GM12891 (cell line): ENCODE measurements at places on chromosomes 1 and 21.

DNA sequence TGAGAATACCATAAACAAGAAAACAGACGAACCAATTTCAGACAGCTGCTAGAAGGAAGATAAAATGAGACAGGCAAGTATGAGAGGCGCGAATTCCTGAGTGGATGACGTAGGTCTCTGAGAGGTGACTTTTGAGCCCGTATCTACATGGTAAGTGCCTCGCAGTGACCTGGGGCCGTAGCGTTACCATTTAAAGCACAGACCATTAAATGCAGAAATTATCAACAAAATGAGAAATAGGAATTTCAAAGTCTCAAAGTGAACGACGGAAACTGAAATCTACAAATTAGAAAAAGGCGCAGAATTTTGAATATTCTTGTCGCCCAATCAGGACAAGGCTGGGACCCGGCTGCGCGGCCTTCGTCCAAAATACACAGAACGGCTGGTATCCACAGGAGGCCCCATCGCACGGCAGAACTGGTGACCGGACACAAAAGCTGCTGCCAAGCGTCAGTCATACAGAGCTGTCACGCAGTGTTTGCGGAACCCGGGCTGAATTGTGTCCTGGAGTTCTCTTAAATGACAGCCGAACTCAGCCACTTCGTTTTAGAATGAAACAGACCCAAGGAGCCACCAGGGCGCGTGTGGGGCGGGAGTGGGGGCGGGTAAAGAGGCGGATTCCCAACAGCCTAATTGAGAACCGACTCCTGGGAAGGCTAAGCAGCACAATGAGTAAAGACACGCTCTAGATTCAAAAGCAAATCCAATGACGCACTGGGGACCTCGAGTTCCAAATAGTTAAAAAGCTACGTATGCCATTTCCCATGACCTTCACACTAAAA, 13.8 kb upstream of the BOLA1 start:
- DNase-seq = no peak

DNA sequence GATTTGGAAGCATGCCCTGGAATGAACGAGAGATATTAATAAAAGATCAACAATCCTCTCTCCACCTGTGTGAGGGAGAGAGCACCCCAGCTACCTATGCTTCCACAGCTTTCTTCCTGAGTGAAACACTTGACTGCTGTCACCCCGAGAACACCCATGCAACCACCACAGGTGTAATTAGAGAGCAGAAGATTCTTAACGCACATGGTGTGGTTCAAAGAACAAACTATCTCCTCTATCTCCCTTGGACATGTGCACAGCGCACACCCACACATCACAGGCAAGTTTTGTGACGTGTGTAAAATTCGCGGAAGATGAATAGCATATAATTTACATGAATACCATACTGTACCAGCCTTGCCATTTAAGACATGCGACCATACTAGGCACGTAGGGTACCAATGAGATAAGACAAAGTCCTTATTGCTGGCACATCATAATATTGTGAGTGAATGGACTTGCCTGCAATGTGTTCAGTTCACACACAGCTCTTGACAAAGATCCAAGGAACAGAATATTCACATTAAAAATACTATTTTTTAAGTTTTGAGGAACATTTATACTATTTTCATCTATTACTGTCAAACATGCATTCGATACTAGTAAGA, 11.6 kb downstream of the ERRFI1 start:
- no peak for DNase-seq

- no peak for DNase-seq
Observed at GRCh38 chr1:214548988-214549387, 2.4 kb downstream of the PTPN14 start.

DNA sequence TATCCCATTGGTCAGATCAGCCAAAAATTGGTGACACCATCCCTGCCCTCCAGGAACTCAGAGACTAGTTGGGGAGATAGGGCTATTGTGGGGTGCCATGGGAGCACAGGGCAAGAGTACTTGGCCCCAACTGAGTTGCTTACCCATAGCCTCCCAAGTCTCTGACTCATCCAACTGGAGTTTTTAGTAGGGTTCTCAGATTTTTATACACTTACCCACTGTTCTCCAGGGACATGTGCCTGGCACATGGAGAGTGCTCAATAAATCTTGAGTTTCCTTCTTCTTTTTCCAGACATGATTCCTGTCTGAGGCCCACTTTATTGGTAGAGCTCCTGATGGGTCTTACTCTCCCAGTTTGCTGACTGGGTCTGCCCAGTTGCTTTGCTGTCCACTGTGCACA, 56.7 kb downstream of the OVGP1 start:
- no peak for DNase-seq

GRCh38 chr1:111802110-111802509, 46.4 kb downstream of the DDX20 start:
- no peak for DNase-seq

DNA sequence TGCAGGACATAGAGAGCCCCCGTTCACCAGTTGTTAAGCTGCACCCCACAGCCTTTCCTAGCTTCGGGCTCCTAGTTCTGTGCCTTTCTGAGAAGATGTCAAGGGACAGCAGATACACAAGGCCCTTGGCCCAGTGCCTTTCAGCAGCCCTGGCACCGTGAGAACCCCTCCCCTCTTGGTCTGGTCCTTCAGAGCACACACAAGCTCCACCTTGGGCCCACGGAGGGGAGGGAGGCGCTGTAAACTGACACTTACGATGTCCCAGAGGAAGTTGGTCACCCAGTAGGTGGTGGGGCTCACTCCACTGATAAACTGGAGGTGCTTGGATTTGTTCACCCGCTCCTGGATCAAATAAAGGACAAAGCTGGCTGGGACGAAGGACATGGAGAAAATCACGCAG, 101.6 kb downstream of the ABCA4 start:
- no peak for DNase-seq
